ENCODE measurements at places on chromosomes 7 and 10. TPM values are rescaled to one million over a fixed set of nuclear protein-coding genes. Genes with fewer than 3 reads are reported as not detected.

- no peak overlapping the region for H3K27ac ChIP-seq
- H3K4me3 ChIP-seq = no peak overlapping the region
- DNase-seq = no peak
- no peaks in the 10 kb centered on the region for H3K4me1 ChIP-seq
These were observed 15.9 kb upstream of the RAPGEF5 start for GRCh38 chr7:22372863-22373262.

DNA sequence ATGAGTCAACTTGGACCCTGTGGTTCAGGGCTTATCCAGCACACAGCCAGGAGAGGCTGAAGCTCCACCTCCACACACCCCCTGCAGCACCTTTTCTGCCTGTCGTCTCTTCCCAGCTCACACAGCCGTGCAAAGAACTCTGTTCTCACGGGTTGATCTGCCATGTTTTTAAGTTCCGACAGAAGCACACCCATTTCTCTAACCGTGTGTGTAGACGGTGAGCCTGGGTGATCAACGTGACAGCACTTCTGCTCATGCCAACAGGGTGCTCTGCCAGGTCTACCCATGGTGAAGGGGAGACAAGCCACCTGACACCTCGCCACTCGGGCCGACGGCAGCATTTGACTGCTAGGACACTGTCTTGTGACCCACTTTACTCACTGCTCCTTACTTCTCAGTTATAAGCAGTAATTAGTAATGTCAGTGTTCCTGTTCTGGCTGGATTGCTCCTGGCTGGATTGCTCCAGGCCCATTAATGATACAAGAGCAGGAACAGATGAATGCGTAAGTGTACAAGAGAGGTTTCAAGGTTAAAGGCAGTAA is 90.5 kb downstream of the RNF216 start:
- no peak overlapping the region for H3K4me3 ChIP-seq
- no peaks in the 10 kb centered on the region for H3K27me3 ChIP-seq
- H3K4me1 ChIP-seq = peaks cover 78% of the 10 kb centered on the region
- H3K27ac ChIP-seq = no peak overlapping the region
- no peak for DNase-seq
- H3K36me3 ChIP-seq = no peaks in the 10 kb centered on the region

DNA sequence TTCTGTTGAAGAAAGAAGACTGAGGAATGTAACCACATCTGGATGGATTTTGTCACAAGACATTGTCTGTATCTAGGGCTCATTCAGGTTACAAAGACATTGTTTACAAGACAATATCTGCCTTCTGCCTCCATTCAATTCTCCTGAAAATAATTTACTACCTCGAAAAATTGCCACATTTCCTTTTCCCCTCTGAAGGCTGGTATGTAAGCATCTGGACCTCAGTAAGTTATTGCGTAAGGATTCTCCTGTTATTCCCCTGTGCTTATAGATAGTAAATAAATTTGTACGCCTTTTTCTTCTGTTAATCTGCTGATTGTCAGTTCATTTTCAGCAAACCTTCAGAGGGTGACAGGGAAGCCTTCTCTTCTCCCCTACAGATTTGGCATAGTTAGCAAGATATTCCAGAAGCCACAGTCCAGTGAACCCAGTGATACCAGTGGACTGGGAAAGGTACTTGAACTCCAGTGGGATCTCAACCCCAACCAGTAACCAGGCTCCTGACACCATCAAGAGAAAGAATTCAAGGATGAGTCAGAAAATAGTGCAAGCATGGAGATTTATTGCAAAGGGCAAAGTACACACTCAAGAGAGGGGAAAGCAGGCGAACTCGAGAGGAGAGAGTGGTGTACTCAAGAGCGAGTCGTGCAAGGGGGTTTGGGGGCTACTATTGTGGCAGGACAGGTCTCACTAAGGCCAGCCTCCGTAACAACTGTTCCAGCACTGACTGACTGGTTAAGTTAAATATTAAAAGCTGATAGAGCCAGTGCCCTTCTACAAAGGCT is 706.9 kb upstream of the GHITM start:
- H3K36me3 ChIP-seq = no peaks in the 10 kb centered on the region
- no peak overlapping the region for H3K27ac ChIP-seq
- no peak for DNase-seq
- no peak overlapping the region for H3K4me3 ChIP-seq
- no peaks in the 10 kb centered on the region for H3K27me3 ChIP-seq

DNA sequence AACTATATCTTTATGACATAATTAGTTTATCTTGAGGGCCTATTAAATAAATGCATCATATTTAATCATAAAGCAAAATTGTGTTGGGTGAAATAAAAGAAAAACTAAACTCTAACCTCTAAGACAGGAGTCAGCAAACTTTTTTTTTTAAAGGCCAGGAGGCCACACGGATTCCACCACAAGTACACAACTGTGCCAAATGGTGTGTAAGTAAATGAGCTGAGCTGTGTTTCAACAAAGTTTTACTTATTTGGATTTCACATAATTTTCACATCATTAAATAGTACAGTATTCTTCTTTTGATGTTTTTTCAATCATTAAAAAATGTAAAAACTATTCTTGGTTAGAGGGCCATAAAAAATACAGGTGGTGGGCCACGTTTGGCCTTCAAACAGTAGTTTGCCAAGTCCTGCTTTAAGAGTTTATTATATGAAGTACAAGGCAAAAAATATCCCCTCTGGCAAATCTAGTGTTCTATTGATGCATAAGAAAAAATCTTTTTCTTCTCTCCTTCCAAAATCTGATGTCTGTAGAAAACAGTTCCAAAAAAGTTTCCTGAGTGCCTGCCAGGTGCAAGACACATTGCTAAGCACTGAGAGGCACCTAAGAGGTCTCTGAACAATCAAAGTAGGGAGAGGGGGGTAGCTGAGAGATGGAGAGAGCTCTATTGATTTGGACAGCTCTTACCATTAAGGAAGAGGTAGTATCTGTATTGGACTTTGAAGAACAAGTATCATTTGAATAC is 26.5 kb upstream of the SPOCK2 start:
- no peaks in the 10 kb centered on the region for H3K36me3 ChIP-seq
- H3K27ac ChIP-seq = no peak overlapping the region
- no peaks in the 10 kb centered on the region for H3K27me3 ChIP-seq
- H3K4me3 ChIP-seq = no peak overlapping the region
- no peak for DNase-seq

GRCh38 chr10:42961796-42962109 is 115.1 kb upstream of the RET start:
- H3K4me1 ChIP-seq = no peaks in the 10 kb centered on the region
- H3K27ac ChIP-seq = no peak overlapping the region
- DNase-seq = no peak
- H3K36me3 ChIP-seq = no peaks in the 10 kb centered on the region
- H3K4me3 ChIP-seq = no peak overlapping the region

The PRPS1L1 gene
- total RNA-seq = not detected

- H3K27ac ChIP-seq = peak overlapping the region; percentile 87
- H3K36me3 ChIP-seq = no peaks in the 10 kb centered on the region
- peaks cover 39% of the 10 kb centered on the region for H3K4me1 ChIP-seq
- peak overlapping the region; percentile 98 for H3K4me3 ChIP-seq
- no peaks in the 10 kb centered on the region for H3K27me3 ChIP-seq
These were observed 697 bp downstream of the ARPC1A start for GRCh38 chr7:99326408-99326782.

The C10orf67 gene
- total RNA-seq = not detected

Measured in CD8-positive, alpha-beta memory T cell (primary cell).